ENCODE measurements at places on chromosomes 12 and 14.

DNA sequence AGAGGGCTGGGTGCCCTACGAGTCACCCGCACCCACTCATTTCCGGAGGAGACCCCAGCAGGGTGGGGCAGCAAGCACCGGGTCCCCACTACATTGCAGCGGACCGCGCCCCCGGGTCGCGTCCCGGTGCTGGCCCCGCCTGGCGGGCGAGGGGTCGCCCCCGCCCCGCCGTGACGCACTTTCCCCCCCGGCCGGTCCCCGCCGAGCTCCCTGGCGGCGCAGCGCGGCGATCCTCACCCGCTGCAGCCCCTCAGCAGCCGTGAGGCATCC is 106.1 kb downstream of the PRICKLE1 start:
- no peak for DNase-seq

- DNase-seq = no peak
Measured at GRCh38 chr12:127025545-127025944, 1241.4 kb upstream of the TMEM132C start.

DNA sequence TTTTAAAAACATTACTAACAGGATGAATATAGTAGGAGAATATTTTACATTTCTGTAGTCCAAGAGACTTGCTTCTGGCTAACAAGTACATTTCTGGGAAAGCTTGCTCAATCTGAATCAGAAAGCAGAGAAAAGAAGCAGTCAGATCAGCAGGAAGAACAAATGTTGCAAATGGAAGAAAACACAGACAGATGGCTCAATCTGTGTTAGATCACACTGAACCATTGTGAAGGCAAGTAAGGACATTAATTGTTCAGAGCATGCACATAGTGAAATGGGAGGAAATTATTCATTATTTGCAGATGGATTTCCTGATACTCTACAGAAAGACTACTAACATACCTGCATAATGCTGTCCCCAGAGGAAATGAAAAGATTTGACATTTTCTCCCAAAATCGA is 65.2 kb upstream of the CNOT2 start:
- DNase-seq = no peak

- DNase-seq = no peak
Measured at GRCh38 chr12:93387780-93388179, 10.1 kb downstream of the NUDT4 start.

DNA sequence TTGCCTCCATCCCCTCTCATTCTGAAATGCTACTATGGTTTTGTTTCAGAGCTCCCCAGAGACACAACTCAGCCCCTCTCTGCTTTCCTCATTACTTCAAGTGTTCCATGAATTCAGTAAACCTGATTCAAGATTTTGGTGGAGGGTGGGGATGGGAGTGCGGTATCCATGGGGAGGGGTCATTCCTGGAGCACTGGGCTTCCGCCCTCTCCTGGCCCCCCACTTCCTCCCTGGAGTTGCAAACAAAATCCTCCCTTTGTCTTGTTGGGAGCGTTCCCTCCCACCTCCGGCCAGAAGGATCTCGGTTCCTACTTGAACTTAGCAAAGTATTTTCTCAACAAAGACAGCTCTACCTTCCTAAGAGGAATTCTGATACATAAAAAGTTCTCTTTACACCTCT is 71.8 kb upstream of the LTA4H start:
- no peak for DNase-seq

GRCh38 chr14:38522724-38523123 is 266.8 kb upstream of the CLEC14A start:
- no peak for DNase-seq

DNA sequence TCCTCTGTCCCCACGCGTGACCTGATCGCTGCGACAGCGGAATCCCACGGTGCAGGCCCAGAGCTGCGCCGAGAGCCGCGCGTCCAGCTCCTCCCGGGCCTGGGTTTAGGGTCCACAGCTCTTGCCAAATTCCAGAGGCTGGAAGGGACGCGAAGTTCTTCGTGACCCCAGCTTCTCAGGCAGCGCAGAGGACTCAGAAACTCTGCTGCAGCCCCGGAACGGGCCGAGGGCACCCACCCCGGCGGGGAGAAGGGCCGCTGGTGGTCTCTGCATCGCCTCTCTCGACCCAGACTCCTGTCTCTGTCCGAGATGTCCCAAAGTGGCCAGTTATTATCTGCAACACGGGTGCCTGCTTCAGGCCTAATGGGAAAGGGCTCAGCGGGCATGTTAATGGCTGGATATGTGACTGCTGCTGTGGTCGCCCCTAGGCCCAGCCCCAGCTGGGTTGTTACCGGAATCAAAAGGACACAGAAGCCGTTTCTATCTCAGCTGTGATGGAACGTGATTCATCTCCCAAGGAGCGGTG is 236.4 kb downstream of the VRK1 start:
- DNase-seq = no peak

All from CD4-positive, CD25-positive, alpha-beta regulatory T cell (primary cell).